Activated naive CD4-positive, alpha-beta T cell treated with anti-CD3 and anti-CD28 coated beads, Interleukin-2, amount 50 U/mL, for 16 hours (primary cell): ENCODE measurements at places on chromosomes 6 and 20.

- no peak for DNase-seq
These were observed 7.0 kb downstream of the BPIFB2 start for GRCh38 chr20:33014336-33015113.

DNA sequence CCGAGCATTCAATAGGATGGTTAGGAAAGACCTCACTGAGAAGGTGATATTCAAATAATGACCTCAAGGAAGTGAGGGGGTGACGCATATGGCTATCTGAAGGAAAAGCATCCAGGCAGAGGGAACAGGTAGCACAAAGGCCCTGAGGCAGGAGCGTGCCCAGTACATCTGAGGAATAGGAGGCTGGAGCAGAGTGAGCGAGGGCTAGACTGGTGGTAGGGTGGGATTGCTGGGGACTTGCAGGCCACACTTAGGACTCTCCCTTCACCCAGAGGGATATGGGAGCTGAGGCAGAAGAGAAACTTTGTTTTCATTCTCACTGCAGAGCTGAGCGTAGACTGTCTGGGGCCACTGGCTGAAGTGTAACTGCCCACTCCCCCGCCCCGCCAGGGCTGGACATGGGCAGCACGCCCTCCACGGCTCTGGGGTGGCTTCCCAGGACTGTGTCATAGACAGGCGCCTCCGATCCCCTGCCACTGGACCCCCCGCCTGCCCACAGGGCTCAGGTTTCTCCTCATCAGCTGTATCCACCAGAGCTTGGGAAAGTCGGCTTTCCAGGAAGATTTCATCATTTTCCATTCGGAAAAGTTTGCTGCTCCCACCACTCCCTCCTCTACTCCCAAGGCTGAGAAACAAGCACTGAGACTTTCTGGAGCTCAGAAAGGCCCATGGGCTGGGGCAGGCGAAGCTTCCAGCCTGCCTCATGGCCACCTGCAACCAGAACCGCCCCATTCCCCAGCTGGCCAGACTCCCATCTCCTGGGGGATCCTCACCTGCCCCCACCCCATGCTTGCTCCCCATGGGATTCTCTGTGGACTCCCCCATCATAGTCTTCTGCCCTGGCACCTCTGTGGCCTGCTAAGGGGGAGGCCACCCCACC, 142.6 kb downstream of the MRPL14 start:
- DNase-seq, result no peak

GRCh38 chr20:10596710-10597121, 77.1 kb downstream of the JAG1 start:
- no peak for DNase-seq

DNA sequence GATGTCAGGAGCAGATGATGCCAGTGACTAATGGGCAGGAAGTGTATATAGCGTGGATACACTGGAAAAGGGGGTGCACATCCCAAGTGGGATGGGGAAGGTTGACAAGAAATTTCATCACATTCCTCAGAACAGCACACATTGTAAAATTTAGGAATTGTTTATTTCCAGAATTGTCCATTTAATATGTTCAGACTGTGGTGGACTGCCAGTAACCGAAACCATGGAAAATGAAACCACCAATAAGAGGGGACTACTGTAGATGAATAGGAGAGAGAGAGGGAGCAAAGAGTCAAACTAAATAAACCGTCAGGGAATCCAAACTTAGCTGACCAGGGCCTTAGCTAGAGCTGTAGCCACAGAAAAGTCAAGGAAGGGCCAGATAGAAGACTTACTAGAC, 164.4 kb upstream of the PRDM1 start:
- no peak for DNase-seq

GRCh38 chr6:10555625-10556309, 34.6 kb downstream of the GCNT2 start:
- no peak for DNase-seq

DNA sequence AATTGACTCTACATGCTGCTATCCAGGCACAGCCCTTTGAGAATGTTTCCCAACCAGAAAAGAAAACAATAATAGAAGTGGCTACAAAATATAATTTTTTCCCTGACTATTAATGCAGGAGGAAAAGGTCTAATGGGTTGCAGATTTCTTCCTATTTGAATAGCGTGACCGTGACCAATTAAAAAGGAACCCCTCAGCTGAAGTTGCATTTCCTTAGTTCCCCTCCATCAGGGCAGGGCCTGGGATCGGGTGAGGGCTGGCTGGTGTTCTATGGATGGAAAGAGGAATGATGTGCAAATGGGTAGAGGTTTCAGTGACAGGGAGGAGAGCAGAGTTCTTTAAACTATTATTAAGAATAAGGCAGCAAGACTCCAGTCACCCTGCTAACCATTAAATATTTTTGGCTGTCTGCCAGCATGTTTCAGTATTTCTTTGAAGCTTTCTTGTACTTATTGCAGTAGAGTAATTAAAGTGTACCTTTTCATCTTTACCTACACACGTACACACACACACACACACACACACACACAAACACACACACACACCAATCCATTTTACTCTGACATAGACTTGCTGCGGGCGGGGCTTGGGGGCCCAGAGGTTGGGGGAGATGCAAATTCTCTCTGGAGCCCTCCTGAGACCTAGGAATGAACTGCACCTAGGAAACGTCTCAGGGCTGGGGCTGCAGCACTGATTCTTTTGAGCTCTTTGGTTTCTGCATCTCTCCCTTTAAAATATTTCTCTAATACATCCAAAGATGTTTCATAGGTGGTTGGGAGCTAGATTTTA, 154.8 kb upstream of the SLC35B3 start:
- DNase-seq, result no peak

DNA sequence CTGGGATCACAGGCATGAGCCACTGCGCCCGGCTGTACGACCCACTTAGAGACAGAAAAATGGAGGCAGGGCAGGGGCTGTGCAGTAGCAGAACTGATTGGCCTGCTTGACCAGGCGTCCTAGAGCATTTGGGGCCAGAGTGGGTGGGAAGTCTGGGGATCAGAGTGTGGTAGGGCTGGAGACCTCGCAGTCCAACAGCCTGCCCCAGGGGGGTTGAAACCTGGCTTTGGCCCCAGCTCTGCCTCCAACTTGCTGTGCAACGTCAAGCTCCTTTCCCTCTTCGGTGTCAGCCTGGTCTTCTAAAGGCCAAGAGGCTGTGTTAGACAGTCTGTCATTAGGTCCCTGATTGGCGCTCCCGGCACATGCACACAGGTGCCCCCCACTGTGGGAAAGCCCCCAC, 15.3 kb upstream of the SPDEF start:
- DNase-seq, result no peak

- DNase-seq, result no peak
These were observed 262.4 kb downstream of the PHF3 start for GRCh38 chr6:63897952-63898351.

GRCh38 chr6:3737149-3737830, 14.2 kb downstream of the PXDC1 start:
- DNase-seq, result no peak

- peak; percentile 39 for DNase-seq
These were observed 10.2 kb downstream of the RPRD1B start for GRCh38 chr20:38043512-38044300.

DNA sequence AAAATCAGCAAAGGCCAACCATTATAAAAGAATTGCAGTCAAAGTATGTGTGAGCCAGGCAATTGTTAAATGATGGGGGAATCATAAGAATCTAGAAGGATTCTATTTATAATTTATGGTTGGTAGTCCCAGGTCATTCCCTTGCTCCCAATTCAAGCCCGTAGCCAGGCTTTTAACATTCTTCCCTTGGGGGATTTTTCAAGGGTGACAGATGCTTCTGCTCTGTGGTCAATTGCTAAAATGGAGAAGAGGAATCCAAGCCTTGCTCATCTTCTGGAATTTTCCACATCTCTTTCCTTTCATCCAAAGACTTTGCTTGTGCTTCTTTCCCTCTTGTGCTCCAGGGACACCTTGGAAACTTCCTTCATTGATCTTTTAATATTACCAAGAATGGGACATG, 18.0 kb upstream of the BCAS1 start:
- no peak for DNase-seq

DNA sequence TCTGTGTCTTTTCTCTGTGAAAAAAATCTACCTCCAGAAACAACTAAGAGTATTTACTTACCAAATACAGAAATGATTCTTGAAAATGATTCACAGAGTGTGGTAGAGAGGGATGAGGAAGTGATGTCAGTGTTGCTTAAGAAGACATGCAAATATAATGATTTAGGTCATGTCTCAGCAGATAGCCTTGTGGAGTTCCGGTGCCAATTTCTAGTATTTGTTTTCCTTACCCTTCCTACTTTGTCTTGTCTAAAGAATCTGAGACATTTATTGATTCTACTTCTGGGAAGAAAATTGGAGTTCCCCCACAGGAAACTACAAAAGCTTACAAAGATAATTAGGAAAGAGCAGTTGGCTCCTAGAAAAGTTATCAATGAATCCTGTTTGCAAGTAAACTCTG, 68.8 kb downstream of the GJA1 start:
- no peak for DNase-seq

GRCh38 chr6:56816370-56816769, 138.5 kb upstream of the BEND6 start:
- DNase-seq, result no peak

- DNase-seq, result peak; percentile 45
These were observed 24.1 kb downstream of the HLA-B start for GRCh38 chr6:31332637-31333602.
